ENCODE measurements at places on chromosomes 4 and X. TPM values are rescaled to one million over a fixed set of nuclear protein-coding genes. Genes with fewer than 3 reads are reported as not detected.

GRCh38 chrX:69503228-69503781 lies 821 bp upstream of the NALF2 start:
- no peaks in the 10 kb centered on the region for H3K36me3 ChIP-seq
- no peak for DNase-seq
- H3K4me3 ChIP-seq: no peak overlapping the region
- H3K27ac ChIP-seq: no peak overlapping the region
- H3K4me1 ChIP-seq: no peaks in the 10 kb centered on the region

GNRHR gene
- not detected for total RNA-seq

- no peak for DNase-seq
- peaks cover 3% of the 10 kb centered on the region for H3K4me1 ChIP-seq
- no peak overlapping the region for H3K4me3 ChIP-seq
These were observed 86.8 kb upstream of the FAM241A start for GRCh38 chr4:112058433-112058832.

- no peaks in the 10 kb centered on the region for H3K4me1 ChIP-seq
- no peak overlapping the region for H3K4me3 ChIP-seq
- H3K36me3 ChIP-seq: no peaks in the 10 kb centered on the region
- peaks cover 17% of the 10 kb centered on the region for H3K27me3 ChIP-seq
- H3K27ac ChIP-seq: no peak overlapping the region
These were observed 50.8 kb downstream of the WWC2 start for GRCh38 chr4:183149616-183150539.

SPATA18 gene
- total RNA-seq: not detected

DIPK2B gene
- total RNA-seq: not detected

- peaks cover 8% of the 10 kb centered on the region for H3K4me1 ChIP-seq
- peaks cover 55% of the 10 kb centered on the region for H3K36me3 ChIP-seq
- H3K27me3 ChIP-seq: no peaks in the 10 kb centered on the region
- H3K27ac ChIP-seq: no peak overlapping the region
These were observed 98.2 kb downstream of the KLHL8 start for GRCh38 chr4:87122252-87122651.

TMEM164 gene
- 20.0 TPM for total RNA-seq

DNA sequence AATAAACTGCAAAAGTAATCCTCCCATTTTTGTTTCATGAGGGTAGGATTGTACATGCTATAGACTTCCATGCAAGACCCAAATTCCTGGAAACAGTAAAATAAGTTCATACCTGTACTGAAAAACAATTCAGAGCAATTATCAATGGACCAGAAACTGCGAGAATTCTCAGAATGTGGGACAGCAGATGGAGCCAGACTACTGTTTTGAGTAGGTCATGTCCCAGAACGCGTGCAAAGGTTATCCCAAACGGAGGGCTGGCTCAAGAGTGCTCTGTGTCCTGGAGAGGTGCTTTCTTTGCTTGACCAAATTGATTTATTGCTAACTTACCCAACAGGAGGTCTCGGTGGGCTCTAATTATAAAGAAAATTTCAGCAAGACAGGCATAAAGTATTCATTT lies 1.7 kb upstream of the MAGEH1 start:
- H3K4me1 ChIP-seq: peaks cover 11% of the 10 kb centered on the region
- DNase-seq: no peak
- no peaks in the 10 kb centered on the region for H3K36me3 ChIP-seq

GRCh38 chr4:79237851-79238250 lies 88.0 kb downstream of the NAA11 start:
- H3K27ac ChIP-seq: no peak overlapping the region
- H3K4me3 ChIP-seq: no peak overlapping the region
- no peaks in the 10 kb centered on the region for H3K4me1 ChIP-seq
- DNase-seq: no peak
- H3K27me3 ChIP-seq: no peaks in the 10 kb centered on the region

DNA sequence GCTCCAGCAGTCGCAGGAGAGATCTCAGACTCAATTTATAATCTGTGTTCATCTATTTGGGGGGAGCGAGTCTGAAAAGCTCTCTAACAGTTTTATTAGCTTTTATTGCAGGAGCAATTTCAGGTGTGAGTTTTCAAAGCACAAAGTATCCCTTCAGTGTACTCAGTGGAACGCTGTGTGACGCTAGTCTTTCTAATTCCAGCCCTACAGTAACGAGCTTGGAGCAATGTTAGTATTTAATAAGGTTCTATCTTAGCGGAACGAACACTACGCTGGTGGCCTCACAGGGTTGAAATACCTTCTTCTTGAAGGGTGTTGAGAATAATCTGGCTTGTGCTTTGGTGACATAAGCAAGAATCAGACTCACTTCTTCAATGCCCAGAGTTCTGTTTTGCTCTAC lies 8.4 kb downstream of the HS3ST1 start:
- no peak overlapping the region for H3K27ac ChIP-seq
- peaks cover 6% of the 10 kb centered on the region for H3K4me1 ChIP-seq
- DNase-seq: no peak
- H3K27me3 ChIP-seq: peaks cover 14% of the 10 kb centered on the region

PRDM8 gene
- total RNA-seq: 1.1 TPM

DNA sequence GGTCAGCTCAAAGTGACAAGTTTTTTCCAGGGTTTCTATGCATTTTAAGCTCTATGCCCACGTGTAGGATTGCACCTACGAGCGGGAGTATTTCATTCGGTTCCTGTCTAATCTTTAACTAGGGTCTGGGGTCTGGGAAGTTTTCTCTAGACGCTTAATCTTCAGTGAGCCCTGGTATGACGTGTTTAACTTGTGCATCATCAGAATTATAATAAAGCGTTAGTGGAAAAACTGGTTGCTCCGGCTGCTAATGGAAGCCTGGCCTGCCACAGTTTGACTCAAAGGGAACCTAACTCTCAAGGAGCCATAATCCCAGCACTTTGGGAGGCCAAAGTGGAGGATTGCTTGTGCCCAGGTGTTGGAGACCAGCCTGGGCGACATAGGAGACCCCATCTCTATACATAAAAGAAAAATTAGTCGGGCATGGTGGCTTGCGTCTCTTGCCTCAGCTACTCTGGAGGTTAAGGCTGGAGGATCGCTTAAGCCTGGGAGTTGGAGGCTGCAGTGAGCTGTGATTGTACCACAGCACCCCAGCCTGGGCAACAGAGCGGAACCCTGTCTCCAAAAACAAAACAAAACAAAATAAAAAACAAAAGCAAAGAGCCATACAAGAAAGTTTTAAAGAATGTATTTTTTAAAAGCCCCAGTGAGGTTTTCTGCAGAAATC lies 30.2 kb downstream of the ARSD start:
- H3K4me1 ChIP-seq: peaks cover 7% of the 10 kb centered on the region
- no peak overlapping the region for H3K27ac ChIP-seq
- DNase-seq: no peak

GRCh38 chr4:76883147-76883546 lies 14.8 kb downstream of the SOWAHB start:
- H3K27ac ChIP-seq: no peak overlapping the region
- peaks cover 18% of the 10 kb centered on the region for H3K27me3 ChIP-seq
- no peak overlapping the region for H3K4me3 ChIP-seq
- DNase-seq: no peak

DNA sequence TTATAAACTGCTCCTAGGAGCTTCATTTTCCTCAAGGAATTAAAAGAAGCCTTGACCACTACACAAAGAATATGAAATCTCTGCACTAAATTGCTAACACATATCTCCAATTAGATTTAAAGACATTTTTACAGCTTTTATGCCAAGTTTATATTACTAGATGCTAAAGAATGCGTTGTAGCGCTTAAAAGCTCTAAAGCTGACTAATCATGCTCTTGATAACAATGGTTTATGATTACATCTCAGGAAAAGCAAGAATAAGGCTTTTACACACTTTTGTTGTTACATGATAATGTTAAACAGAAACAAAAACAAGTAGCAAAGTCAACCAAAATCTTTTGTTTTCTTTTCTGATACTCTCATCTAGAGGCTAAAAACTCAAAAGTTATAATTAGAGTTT lies 44.7 kb downstream of the SLC10A7 start:
- no peaks in the 10 kb centered on the region for H3K27me3 ChIP-seq
- no peak for DNase-seq
- peaks cover 36% of the 10 kb centered on the region for H3K36me3 ChIP-seq
- H3K4me3 ChIP-seq: no peak overlapping the region
- no peak overlapping the region for H3K27ac ChIP-seq
- H3K4me1 ChIP-seq: peaks cover 15% of the 10 kb centered on the region

USP51 gene
- total RNA-seq: 2.9 TPM
